Fibroblast of gingiva (primary cell): ENCODE measurements at places on chromosomes 11 and 22.

- DNase-seq = no peak
Measured at GRCh38 chr11:118531597-118532084, 649 bp downstream of the TMEM25 start.

- DNase-seq = no peak
Measured at GRCh38 chr11:96097844-96098421, 174.0 kb upstream of the MTMR2 start.

GRCh38 chr22:49023879-49024774 lies 803.5 kb downstream of the BRD1 start:
- no peak for DNase-seq

- no peak for DNase-seq
Measured at GRCh38 chr11:26105762-26106423, 226.0 kb upstream of the ANO3 start.

- DNase-seq = no peak
Measured at GRCh38 chr11:66012946-66013761, 1.3 kb downstream of the CST6 start.

- DNase-seq = peak; percentile 46
Measured at GRCh38 chr22:32625985-32626384, 151.4 kb downstream of the FBXO7 start.

DNA sequence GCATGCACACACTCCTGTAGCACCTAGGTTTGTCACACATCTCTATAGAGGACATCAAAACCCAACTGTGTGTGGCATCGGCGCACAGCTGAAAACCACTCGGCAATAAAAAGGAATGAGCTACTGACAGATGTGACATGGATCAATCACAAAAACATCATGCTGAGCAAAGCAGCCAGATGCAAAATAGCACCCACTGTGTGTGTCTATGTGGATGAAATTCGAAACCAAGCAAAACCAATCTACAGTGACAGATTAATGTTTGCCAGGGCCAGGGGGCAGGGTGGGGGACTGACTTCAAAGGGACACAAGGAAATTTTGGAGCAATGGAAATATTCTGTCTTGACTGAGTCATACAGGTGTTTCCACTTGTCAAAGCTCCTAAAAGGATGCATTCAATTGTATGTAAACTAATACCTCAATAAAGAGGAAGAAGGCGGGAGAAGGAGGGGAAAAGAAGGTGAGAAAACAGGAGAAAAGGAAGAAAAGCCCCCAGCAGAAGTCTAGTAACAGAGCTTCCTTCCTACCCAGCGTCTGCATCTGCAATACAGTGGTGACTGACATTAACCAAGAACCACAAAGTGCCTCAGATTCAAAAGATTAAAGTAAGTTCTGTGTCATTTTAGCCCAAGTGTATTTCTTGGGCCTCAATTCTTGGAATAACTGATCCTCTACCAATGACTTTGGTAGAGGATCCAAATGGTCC lies 49.8 kb downstream of the PACSIN2 start:
- DNase-seq = no peak

GRCh38 chr11:29333993-29334775 lies 682.6 kb downstream of the KCNA4 start:
- peak; percentile 51 for DNase-seq
